Stimulated activated effector memory CD8-positive, alpha-beta T cell treated with anti-CD3 and anti-CD28 coated beads, Interleukin-12 subunit alpha, Interleukin-12 subunit beta, amount 100 ng/mL, for 72 hours (primary cell): ENCODE measurements at places on chromosomes 5 and 9.
A peak's percentile ranks its signal among the peaks of the same experiment; 100 is the strongest.

DNA sequence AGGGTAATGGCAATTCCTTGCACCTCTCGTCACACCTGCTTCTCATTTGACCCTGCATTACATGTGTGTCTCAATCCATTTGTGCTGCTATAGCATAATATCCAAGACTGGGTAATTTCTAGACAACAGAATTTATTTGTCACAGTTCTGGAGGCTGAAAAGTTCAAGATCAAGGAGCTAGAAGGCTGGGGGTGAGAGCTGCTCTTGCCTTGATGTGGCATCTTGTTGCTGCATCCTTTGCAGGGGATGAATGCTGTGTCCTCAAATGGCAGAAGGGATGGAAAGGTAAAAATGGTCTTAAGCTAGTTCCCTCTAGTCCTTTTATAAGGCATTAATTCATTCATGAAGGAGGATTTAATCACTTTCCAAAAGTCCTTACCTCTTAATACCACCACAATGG is 323.7 kb upstream of the RPS23 start:
- no peak for DNase-seq

- no peak for DNase-seq
These were observed 815.0 kb downstream of the DTWD2 start for GRCh38 chr5:118173340-118173739.

DNA sequence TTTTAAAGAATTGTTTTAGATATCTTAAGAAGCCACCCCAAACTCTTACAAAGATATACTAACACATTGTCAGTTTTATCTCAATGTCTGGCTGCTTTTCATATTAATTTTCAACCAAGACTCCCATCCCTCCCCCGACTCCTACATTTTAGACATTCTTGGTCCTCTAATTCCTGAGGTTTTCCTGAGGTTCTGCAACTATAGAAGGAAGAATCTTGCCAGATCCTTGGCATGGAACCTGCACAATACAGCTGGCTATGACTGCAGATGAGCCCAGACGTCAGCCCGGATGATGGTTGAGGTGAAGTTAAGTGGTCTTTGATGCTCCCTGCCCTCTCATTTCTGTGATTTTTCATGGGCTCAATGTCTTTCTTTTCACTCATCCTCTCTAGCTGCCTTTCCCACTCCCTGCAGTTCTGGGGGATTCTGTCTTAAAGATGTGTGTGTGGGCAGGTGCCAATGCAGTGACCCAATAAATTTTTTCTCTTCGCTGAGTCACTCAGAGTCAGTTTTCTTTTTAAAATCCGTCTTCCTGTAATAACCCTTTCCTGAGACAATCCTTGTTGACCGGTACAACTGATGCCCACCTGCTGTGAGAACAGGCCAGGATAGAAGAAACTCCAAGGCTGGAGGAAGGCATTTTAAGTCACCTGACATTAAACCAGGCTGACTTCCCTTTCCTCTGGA is 237.8 kb upstream of the GAS1 start:
- DNase-seq, result no peak

GRCh38 chr5:113128082-113128481 is 151.5 kb downstream of the DCP2 start:
- no peak for DNase-seq

DNA sequence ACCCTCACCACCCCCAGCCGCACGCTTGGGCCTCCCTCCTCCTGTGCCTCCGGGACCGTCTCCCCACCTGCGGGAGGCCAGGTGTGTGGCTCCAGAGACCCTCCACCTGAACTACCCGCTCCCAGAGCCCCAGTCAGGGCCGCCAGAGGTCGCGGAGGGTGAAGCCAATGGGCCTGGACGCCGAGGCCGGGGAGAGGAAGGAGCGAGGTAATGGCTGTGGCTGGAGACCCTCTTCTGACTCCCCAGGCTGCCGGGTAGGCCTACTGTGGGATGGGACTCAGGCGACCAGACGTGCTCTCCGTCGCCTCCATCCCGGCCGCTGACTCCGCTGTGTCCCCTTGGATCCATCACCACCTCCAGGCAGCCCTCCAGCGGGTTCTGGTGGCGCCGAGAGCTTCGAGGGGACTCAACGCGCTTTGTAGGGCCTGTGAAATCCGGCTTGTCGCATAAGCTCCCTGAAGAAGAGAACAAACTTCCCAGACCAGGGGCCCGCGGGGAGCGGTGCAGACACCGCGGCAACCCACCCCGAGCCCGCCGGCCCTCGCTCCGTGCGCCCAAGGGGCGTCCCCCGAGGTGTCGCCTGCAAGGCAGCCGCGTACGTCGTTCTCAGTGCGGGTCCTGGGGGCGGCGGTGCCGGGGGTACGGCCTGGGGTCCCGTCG is 12.6 kb downstream of the IRX2 start:
- no peak for DNase-seq

- DNase-seq, result no peak
These were observed 580.1 kb upstream of the FTMT start for GRCh38 chr5:121271546-121271945.

DNA sequence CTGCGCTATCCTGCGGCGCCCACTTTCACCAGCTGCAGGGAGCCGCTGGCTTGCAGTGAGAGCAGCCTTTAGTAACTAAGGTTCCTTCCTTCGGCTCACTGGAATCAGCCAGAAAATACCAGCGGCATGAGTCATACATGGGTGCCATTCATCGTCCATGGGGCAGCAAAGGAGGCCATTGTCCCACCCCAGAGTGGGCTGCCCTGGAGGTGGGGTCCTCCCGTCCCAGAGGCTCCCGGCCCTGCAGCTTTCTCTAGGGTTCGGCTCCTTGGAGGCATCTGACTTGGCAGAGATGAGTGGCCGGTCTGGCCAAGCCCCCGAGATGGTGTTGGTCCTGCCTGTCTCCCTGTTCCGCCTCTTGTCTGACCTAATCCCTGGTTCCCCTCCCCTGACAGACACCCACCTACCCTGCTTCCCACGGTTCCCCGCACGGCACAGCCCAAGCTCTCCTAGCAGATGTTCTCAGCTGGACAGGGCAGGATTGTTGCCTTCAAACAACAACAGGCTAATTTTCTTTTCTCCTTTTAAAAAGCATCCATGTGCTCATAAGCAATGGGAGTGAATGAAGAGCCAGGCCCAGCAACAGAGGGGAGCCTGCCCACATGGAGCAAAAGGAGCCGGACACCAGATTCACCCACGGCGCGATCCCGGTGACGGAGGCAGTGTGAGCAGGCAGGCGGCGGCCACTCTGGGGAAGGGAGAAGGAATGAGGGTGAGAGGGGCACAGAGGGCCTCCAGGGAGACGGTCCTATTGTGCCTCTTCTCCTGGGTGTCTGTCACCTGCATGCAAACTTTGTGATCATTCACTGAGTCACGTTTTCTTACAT is 97.0 kb upstream of the COL5A1 start:
- no peak for DNase-seq

GRCh38 chr5:18959535-18959934 is 1028.5 kb downstream of the CDH18 start:
- DNase-seq, result no peak

DNA sequence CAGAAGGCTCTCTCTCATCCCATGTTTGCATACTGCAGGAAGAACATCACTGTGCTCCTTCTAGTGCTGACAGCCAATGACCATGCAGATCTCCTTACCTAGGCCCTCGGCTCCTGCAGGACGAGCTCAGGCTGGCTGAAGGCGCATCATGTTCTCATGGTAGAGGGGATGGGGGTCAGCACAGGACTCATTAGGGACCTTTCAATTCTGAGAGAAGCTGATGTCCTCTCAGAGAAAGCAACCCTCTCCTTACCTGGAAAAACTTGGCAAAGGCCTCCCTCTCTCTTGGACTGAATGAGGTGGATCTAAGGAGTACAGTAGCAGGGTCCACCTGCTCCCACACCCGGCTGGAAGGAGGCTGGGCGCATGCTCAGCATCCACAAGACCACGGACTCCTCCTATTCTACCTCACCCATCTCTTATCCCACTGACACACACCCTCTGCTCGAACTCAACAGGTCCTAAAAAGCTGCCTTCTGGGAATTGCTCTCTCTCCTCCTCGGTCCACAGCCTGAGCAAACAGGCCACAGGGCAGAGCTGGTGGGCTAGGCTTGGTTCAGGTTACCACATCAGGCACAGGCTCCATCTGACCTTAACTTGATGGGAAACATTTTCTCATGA is 2.9 kb downstream of the IPPK start:
- no peak for DNase-seq

GRCh38 chr9:129011761-129012181 is 16.4 kb downstream of the SH3GLB2 start:
- DNase-seq, result no peak

GRCh38 chr9:128316421-128316820 is 5.8 kb downstream of the TRUB2 start:
- no peak for DNase-seq

DNA sequence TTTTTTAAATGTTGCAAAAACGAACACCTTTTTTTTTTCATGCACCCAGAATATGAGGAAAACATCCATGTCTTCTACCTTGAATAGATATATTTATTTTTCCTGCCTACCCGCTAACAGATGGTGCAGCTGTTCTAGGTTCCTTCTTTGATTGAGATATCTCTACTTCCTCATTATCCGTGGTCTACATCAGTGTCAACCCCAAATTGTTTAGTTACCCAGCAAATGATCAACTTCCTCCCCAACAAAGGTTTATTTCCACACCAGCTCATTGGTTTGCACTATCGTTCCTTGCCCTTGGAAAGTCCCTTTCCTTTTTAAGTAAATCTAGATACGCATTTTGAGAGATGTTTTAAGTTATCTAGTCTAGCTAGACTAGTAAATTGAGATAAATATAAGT is 166.4 kb downstream of the PRR16 start:
- no peak for DNase-seq

DNA sequence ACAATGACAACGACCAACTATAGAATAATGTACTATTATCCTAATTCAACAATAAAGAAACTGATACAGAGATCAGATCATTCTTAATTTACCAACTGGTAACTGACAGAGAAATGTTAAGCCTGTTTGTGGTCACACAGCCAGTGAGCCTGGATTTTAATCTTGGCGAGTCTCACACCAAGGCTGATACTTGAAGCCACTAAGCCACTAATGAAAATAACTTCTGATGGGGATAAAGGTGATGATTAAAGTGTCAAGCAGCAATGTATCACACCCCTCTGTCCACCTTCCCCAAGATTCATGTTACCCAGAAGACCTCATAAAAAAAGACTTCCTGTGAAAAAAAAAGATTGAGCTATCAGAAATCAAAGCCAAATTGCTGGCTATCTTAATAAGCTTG is 350.5 kb downstream of the SPOCK1 start:
- DNase-seq, result no peak

- DNase-seq, result no peak
These were observed 170.4 kb downstream of the ARRDC3 start for GRCh38 chr5:91212714-91213092.

DNA sequence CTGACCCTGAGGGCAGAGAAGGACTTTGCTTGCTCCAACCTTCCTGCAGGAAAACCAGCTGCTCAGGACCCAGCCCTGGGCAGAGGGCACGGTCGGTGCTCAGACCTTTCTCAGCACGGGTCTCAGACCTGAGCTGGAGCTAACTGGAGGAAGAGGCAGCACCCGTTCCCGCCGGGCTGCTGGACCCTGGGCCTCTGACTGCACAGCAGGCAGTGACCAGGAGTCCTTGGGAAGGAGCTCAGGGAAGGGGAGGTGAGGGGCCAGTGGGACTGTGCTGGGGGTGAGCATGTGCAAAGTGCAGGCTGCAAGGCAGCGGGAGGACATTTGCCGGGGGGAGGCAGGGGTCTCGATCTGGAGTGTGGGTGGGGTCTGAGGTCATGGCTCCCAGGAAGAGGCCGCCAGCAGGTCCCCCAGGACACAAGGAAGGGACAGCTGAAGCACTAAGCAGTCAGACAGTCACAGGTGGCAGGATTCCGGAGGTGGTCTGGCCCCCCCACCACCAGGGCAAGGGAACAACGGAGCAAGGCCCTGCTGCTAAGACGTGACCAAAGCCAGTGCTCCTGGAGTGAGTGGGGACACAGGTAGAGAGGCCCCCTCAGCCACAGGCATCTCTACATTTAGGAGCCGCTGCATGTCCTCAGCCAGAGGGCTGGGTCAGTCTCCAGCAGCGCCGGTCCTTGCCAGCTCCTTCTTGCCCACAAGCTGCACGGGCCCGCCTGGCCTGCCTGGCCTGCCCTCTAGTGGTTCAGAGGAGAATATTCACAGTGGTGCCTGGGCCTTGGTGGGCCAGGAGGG is 4.8 kb upstream of the DPM2 start:
- DNase-seq, result peak; percentile 48

- DNase-seq, result no peak
These were observed 26.4 kb upstream of the LNPEP start for GRCh38 chr5:96909435-96909834.

DNA sequence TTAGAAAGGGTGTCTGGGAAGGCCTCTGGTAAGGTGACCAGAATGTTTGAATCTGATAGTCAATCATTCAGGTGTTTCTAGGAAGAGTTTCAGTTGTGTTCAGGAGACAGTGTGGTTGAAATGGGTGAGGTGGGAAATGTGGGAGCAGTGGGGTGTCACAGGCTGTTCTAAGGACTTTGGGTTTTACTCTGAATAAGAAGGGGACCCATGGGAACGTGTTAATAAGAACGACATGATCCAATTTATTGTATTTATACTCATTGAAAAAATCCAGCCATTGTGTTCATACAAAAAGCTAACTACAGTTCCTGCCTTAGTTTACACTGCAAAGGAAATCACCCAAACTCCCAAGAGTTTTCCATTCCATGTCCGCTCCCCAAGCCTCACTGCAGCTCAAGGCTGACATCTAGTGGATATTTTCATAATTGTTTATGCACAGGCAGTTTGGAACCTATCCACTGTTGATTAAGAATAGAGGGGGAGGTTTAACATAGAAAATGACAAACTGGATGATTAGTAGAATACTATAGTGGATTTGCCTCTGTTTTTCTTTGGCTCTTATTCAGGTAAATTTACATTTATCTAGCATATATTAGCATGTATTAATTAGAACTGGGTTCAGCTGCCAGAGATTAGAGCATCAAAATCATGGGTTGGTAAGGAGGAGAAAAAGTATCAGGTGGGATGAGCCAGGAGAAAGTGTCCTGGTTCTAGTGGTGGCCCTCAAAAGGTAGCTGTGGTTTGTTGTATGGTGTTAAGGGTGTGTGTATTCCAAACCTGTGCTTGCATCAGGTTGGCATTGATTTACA is 17.7 kb downstream of the CAVIN4 start:
- no peak for DNase-seq

DNA sequence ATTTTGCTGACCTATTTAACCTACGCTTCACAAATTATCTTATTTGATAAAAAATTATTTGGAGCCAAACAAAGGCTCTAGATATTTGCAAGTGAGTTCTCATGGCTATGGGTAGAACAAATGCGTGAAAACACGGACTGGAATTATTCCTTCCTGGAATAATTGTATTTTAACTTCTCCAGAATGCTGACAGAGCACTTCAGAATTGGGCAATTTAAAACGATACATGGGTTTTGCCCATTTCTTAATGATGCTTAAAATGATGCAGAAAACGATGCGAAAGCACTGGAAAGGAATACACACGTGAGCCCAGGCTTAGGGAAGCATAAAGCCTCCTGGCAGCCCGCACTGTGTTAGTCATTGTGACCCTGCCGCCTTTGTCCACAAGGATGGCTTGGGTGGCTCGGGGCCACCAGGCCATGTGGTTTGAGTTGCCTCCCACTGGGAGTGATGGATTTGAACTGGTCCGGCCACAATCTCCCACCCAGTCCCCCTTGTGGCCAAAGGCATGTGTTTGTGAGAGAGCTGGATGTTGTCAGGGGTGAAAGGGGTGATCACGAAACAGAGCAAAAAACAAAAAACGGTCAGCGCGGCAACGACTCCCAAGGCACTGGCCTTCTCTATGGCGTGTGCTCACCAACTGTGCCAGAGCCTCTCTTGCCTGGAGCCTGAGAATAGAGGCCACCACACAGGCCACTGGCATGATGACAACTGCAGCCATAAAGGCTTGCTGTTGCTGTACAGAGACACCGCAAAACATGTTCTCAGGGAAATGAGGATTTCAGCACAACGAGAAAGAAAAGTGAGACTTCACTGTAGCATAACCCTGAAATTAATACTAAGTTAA is 234.2 kb upstream of the ADAMTS16 start:
- DNase-seq, result no peak

GRCh38 chr5:7461371-7461770 is 65.4 kb downstream of the ADCY2 start:
- DNase-seq, result no peak
